A549 treated with RU486 at 1 μM for 4 hours (cell line): ENCODE measurements at places on chromosomes 4 and X. TPM values are rescaled to one million over a fixed set of nuclear protein-coding genes. Genes with fewer than 3 reads are reported as not detected.

The GCNA gene
- total RNA-seq: 0.88 to 1.9 TPM (median 1.5 TPM) in 5 replicates

The ADRA2C gene
- total RNA-seq: 5.9 to 13.0 TPM (median 10.9 TPM) in 5 replicates

The POU4F2 gene
- not detected in 5 replicates for total RNA-seq

The CCNB3 gene
- 0.50 to 0.87 TPM (median 0.69 TPM) in 5 replicates for total RNA-seq

The FHIP1A gene
- 0.08 to 0.27 TPM (median 0.17 TPM) in 5 replicates for total RNA-seq

The CLTRN gene
- 0.66 to 0.90 TPM (median 0.75 TPM) in 5 replicates for total RNA-seq

The TBC1D8B gene
- 0.38 to 1.5 TPM (median 1.3 TPM) in 5 replicates for total RNA-seq

The MTNR1A gene
- total RNA-seq: 0.21 to 0.64 TPM (median 0.31 TPM) in 5 replicates

The ARHGAP6 gene
- 0.02 to 0.10 TPM in 2 of 5 replicates, not detected in the others for total RNA-seq

The VCX3A gene
- not detected in 5 replicates for total RNA-seq

The SORCS2 gene
- 3.2 to 5.6 TPM (median 4.2 TPM) in 5 replicates for total RNA-seq

The COX7B gene
- 539 to 698 TPM (median 674 TPM) in 5 replicates for total RNA-seq

The GAB3 gene
- total RNA-seq: 0.26 to 0.57 TPM (median 0.49 TPM) in 5 replicates

The AFM gene
- not detected in 5 replicates for total RNA-seq

The GPR119 gene
- not detected in 5 replicates for total RNA-seq

The ERCC6L gene
- 9.3 to 15.3 TPM (median 13.5 TPM) in 5 replicates for total RNA-seq

The PRDM8 gene
- total RNA-seq: 0.23 to 0.70 TPM (median 0.54 TPM) in 5 replicates

The SH3TC1 gene
- 6.7 to 10.5 TPM (median 7.7 TPM) in 5 replicates for total RNA-seq

The PASD1 gene
- not detected in 5 replicates for total RNA-seq

The SLC16A2 gene
- total RNA-seq: 24.6 to 29.4 TPM (median 26.4 TPM) in 5 replicates

The DCAF8L2 gene
- not detected in 5 replicates for total RNA-seq

The XG gene
- total RNA-seq: not detected in 5 replicates

The TLR1 gene
- total RNA-seq: 0.29 to 0.67 TPM (median 0.57 TPM) in 5 replicates

The TMEM35A gene
- total RNA-seq: not detected in 5 replicates

The EVC gene
- 8.5 to 13.4 TPM (median 11.6 TPM) in 5 replicates for total RNA-seq

The ART3 gene
- total RNA-seq: not detected in 5 replicates

The TRIM61 gene
- total RNA-seq: not detected in 5 replicates

The RADX gene
- total RNA-seq: 0.06 TPM in 2 of 5 replicates, not detected in the others

The PLS3 gene
- 176 to 241 TPM (median 200 TPM) in 5 replicates for total RNA-seq

The NWD2 gene
- not detected in 5 replicates for total RNA-seq

The IQCM gene
- not detected in 5 replicates for total RNA-seq

The FABP2 gene
- not detected in 5 replicates for total RNA-seq

The NPY2R gene
- total RNA-seq: 0.05 to 0.09 TPM (median 0.05 TPM) in 3 of 5 replicates, not detected in the others

The ZAR1 gene
- 0.13 to 0.18 TPM in 2 of 5 replicates, not detected in the others for total RNA-seq

The BCLAF3 gene
- 1.3 to 3.9 TPM (median 3.6 TPM) in 5 replicates for total RNA-seq

The SLC10A7 gene
- 1.1 to 3.0 TPM (median 2.1 TPM) in 5 replicates for total RNA-seq

The CSAG3 gene
- total RNA-seq: not detected in 5 replicates

The PDHA1 gene
- total RNA-seq: 221 to 327 TPM (median 271 TPM) in 5 replicates

The TRO gene
- 0.46 to 0.89 TPM (median 0.58 TPM) in 5 replicates for total RNA-seq

The FOXR2 gene
- not detected in 5 replicates for total RNA-seq

The RELL1 gene
- total RNA-seq: 3.9 to 8.6 TPM (median 5.4 TPM) in 5 replicates

The HHIP gene
- 0.42 to 0.87 TPM (median 0.70 TPM) in 5 replicates for total RNA-seq

The COX18 gene
- total RNA-seq: 5.1 to 7.3 TPM (median 5.5 TPM) in 5 replicates

The APOOL gene
- total RNA-seq: 6.4 to 8.9 TPM (median 8.0 TPM) in 5 replicates

The S100P gene
- 27.5 to 78.2 TPM (median 64.1 TPM) in 5 replicates for total RNA-seq

The CHRDL1 gene
- 0.02 TPM in 1 of 5 replicates, not detected in the others for total RNA-seq

The CCNA2 gene
- total RNA-seq: 29.9 to 51.0 TPM (median 47.8 TPM) in 5 replicates
